A375 (cell line): ENCODE measurements at places on chromosomes 5 and 9. TPM values are rescaled to one million over a fixed set of nuclear protein-coding genes. Genes with fewer than 3 reads are reported as not detected.

Gene GNG10
- total RNA-seq: 32.1 and 34.3 TPM in 2 replicates

Gene DOLPP1
- 20.6 and 28.8 TPM in 2 replicates for total RNA-seq

Gene MYMK
- total RNA-seq: not detected in 2 replicates

Gene CD72
- 1.3 TPM in 1 of 2 replicates, not detected in the other for total RNA-seq

Gene FST
- 185 and 194 TPM in 2 replicates for total RNA-seq
